H1 (cell line): ENCODE measurements at places on chromosomes 11 and 22.

DNA sequence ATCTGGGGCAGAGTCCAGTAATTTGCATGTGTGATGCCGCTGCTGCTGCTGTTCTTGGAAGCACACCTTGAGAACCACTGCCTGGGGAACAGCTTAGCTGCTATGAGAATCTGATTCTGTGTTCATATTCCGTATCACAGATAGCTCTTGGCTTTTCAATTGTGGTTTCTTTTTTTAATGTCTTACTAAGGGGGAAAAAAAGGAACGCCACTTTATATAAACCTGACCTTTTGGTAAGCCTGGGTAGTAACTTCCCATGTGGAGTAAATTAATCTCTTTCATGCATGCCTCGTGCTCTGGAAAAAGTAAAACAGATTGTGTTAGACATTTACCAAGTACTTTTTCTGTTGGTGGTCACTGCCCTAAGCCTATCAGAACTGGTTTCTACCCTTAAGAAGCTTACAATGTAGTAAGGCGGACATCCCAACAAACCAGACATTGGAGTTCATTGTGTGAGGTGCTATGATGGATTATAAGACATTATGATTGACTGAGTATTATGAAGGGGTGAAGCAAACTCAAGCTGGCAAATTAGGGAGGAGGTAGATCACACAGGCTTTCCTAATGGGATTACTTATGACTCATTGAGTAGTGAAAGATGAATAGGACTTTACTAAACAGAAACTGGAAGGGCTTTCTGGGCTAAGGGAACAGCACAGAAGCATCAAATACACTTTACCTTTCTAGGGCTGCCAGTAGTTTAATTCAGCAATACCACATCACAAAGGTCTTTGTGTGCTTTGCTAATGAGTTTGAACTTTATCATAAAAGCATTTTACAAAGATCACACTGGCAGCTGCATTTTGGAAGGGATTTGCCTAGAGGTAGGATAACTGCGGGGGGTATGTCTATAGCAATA, 64.7 kb downstream of the MAML2 start:
- no peak for DNase-seq

GRCh38 chr11:69238573-69239351, 55.2 kb upstream of the MYEOV start:
- DNase-seq, result no peak

- DNase-seq, result no peak
Measured at GRCh38 chr11:10418259-10418949, 36.7 kb upstream of the AMPD3 start.

DNA sequence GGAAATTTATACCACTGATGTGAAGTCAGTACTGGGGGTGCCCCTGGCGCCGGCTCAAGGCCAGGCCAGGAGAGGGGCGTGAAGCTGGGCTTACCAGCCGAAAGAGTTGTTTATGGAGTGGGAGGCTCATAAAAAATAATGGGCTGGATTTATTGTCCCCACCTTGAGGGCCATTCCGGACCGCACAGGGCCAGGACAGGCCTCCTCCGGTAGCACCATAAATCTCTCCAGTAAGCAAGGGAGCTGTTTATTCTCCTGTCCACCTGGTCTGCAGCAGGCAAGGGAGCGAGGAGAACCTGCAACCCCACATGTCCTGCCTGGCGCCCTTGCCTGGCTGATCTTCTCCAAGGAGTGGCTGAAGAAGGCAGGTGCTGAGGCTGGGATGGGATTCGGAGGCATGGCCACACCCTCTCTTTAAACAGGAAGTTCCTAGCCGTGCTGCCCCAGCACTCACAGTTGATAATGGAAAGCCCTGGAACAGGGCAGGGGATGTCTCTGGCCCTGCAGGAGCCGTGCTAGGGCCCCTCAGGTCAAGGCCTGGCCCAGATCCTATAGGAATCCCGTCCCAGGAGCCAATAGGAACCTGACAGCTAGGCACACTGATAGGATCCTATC, 65.1 kb downstream of the SCUBE1 start:
- DNase-seq, result no peak

GRCh38 chr11:93512073-93512475, 31.1 kb downstream of the SMCO4 start:
- DNase-seq, result no peak

GRCh38 chr11:115700496-115700895, 196.3 kb upstream of the CADM1 start:
- no peak for DNase-seq

GRCh38 chr11:36825251-36825650, 227.2 kb upstream of the RAG2 start:
- no peak for DNase-seq

DNA sequence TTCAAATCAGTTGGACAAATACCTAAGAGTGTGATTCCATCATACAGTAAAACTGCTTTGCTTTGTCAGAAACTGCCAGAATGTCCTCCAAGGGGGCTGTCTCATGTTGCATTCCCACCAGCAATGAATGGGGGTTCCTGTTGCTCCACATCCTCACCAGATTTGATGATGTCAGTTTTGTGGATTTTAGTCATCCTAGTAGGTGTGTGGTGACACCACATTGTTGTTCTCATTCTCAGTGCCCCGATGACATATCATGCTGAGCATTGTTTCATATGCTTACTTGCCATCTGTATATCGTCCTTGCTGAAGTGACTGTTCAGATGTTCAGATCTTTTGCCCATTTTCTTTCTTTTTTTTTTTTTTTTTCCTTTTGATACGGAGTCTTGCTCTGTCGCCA, 37.0 kb downstream of the CDPF1 start:
- no peak for DNase-seq

DNA sequence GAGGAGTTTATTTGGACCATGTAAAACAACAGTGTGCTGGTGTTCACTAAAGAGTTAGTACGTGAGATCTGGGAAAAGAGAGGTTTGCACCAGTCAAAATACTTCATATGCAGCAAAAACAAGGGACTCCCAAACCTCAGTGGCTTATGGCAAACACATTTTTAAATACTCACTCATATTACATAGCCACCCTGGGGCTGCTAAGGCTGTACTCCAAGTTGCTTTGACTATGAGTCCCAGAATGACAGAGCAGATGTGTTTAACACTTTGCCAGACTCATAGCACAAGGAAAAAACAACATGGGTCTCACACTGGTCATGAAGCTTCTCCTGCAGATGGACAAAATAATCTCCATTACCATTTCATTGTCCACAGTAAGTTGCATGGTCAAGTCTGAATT, 202.8 kb upstream of the GRIA4 start:
- no peak for DNase-seq

DNA sequence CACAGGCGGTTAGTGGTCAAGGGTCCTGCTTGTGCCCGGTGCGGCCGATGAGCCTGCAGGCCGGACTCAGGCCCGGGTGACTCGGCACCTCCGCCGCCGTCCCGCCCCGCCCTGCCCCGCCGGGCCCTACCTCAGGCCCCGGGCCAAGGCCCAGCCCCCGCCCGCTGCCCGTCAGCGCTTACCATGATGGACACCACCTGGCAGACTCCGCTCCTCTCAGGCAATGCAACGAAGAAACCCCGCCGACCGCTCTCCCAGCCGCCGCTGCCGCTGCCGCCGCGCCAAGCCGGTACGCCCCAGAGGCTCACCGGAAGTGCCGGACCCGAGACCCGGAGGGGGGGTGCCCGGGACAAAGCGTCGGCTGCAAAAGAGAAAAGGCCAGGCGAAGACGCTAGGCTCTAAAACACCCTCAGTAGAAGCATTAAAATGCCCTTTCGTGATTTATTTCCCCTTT, at the start of gene UFD1:
Gene UFD1 (minus strand): TSS at position 293 of the 454 bp plus-strand sequence. CDS start 108 bp downstream, at position 185.
- DNase-seq, result no peak

GRCh38 chr11:34915136-34916014, 804 bp downstream of the APIP start:
- DNase-seq, result no peak

DNA sequence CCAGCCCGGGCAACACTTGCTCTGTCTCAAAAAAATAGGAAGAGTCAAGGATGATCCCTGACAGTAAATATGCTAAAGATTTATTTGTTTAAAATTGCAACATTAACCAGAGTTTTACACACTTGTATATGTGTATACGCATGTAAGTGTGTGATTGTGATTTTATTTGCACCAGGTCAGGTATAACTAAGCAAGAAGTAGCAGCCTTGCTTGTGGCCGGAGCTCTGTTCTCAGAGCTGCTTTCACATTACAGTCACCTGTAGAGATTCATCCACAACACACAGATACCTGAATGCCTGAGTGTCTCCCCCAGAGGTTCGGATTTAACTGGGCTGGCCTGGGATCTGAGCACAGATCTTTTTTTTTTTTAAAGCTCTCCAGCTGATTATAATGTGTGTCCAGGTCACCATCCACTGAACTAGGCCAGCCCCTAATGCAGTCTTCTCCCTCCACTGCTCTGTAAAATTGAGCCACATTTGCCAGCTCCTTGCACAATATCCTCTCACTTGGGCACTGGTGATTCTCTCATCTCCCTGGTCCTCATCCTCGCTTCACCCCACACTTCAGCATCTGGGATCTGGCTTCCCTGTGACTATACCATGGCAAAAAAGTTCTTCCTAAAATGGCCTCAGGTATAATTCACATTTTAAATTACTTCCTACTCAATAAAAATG, 48.3 kb downstream of the LIF start:
- DNase-seq, result no peak

- no peak for DNase-seq
Measured at GRCh38 chr11:57406337-57406904, 16.0 kb upstream of the PRG2 start.

- DNase-seq, result no peak
Measured at GRCh38 chr11:63845911-63846310, 7.0 kb downstream of the MARK2 start.

GRCh38 chr11:76791861-76792260, 8.7 kb downstream of the TSKU start:
- no peak for DNase-seq

- no peak for DNase-seq
Measured at GRCh38 chr11:83047515-83048225, 24.0 kb downstream of the RAB30 start.

DNA sequence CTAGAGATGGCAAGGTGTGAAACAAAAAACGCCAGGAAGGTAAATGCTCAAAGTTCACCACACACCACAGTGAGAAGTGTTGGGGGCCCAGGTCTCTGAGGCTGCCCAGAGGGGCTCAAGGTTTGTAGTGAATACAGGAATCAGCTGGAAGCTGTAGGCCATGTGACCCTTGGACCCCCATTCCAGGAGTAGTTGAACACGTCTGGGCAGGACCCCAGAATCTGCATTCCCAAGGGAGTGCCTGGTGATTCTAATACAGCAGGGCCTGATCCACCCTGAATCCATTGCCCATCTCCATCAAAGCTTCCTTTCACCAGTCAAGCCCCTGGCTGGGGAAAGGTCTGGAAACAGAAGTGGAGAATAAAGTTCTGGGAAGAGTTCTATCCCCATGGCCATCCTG, 70.8 kb upstream of the B3GAT1 start:
- DNase-seq, result no peak

GRCh38 chr11:117720061-117720511, 76.9 kb downstream of the DSCAML1 start:
- DNase-seq, result no peak

GRCh38 chr11:33001751-33002542, 13.7 kb upstream of the DEPDC7 start:
- no peak for DNase-seq

- DNase-seq, result no peak
Measured at GRCh38 chr22:23516304-23516703, 63.8 kb downstream of the IGLL1 start.

- DNase-seq, result no peak
Measured at GRCh38 chr11:104043678-104044239, 7.3 kb downstream of the DDI1 start.

DNA sequence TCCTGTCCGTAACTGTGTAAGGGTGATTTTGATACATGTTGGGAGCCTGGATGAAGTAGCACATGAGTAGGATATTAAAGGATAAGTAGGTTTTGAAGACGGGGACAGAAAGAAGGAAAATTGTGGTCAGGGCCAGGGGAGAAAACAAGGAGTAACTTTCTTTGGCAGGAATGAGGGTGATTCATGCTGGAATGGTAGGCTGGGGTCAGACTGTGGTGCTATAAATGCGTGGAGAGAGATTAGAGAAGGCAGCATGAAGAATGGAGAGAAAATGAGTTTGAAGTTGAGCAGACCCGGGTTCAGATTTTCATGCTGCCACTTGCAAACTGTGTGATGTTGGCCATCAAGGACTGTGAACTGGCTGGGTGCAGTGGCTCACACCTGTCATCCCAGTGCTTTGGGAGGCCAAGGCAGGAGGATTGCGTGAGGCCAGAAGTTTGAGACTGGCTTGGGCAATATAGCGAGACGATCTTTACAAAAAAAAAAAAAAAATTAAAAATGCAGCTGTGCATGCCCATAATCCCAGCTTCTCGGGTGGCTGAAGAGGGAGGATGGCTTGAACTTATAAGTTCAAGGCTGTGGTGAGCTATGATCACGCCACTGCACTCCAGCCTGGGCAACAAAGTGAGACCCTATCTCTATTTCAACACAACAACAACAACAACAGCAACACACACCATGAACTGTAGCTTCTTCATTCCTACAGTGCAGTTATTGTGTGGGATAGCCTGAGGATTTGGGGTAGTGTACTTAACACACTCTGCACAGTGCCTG, 22.3 kb downstream of the ZBTB16 start:
- DNase-seq, result no peak

DNA sequence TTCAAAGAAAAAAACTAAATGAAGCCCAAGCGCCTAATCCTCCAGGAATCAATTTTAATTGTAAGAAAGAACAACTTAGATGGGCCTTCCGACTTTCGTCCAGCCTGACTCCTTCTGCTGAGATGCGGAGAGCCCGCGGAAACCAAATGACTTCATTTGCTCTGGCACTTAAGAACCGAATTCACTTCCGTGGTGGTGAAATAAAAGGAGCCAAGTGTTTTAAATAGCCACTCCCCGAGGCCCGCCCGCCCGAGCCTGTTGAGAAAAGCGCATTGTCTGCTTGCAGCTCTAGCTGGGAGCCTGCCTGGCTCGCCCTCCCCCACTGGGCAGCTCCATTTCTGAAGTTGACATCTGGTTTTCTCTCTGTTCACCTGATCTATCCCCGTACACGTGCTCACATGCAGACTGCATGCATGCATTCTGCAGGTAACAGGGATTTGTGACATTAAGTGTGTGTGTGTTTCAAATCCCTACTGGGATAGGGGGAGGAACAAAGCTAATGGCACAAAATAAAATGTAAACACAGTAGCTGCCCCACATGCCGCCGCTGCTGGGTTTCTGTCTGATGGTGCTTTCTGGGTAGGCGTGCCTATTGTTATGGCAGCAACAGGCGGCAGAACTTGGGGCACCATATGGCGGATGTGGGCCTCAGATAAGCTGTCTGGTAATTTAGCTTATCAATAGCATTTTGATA, 6.2 kb downstream of the TEAD1 start:
- peak; percentile 88 for DNase-seq

- peak; percentile 49 for DNase-seq
Measured at GRCh38 chr11:91773090-91773489, 451.5 kb upstream of the FAT3 start.

DNA sequence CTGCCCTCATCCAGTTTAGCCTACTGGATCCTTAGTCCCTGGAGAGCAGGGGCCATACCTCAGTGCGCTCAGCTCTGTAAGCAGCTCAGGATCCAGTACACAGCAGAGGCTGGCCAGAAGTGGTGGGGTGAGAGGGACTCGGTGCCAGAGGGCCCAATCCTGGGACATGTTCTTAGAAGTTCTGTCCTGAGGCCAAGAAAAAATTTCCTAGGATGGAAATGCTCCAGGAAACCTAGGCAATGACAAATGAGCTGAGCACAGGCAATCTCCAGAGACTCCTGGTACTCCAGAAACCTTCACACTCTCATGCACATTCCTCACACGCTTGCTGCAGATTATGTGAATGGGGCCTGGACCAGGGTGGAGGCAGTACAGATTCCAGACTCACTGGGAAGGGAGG, 89.6 kb downstream of the SERGEF start:
- no peak for DNase-seq
